ENCODE measurements at places on chromosomes 12 and 14. TPM values are rescaled to one million over a fixed set of nuclear protein-coding genes. Genes with fewer than 3 reads are reported as not detected.

GLI1 gene
- 1.9 TPM for total RNA-seq

DPPA3 gene
- total RNA-seq = not detected

RARG gene
- 5.6 TPM for total RNA-seq

ACVRL1 gene
- total RNA-seq = 0.05 TPM

KRT71 gene
- total RNA-seq = not detected

WIF1 gene
- not detected for total RNA-seq

PPFIA2 gene
- not detected for total RNA-seq

TAC3 gene
- not detected for total RNA-seq

RIMBP2 gene
- not detected for total RNA-seq

OR6C2 gene
- not detected for total RNA-seq

HDAC7 gene
- total RNA-seq = 3.0 TPM

PLCZ1 gene
- not detected for total RNA-seq

HOXC13 gene
- total RNA-seq = 6.1 TPM
